ENCODE measurements at places on chromosomes 1 and 21.

DNA sequence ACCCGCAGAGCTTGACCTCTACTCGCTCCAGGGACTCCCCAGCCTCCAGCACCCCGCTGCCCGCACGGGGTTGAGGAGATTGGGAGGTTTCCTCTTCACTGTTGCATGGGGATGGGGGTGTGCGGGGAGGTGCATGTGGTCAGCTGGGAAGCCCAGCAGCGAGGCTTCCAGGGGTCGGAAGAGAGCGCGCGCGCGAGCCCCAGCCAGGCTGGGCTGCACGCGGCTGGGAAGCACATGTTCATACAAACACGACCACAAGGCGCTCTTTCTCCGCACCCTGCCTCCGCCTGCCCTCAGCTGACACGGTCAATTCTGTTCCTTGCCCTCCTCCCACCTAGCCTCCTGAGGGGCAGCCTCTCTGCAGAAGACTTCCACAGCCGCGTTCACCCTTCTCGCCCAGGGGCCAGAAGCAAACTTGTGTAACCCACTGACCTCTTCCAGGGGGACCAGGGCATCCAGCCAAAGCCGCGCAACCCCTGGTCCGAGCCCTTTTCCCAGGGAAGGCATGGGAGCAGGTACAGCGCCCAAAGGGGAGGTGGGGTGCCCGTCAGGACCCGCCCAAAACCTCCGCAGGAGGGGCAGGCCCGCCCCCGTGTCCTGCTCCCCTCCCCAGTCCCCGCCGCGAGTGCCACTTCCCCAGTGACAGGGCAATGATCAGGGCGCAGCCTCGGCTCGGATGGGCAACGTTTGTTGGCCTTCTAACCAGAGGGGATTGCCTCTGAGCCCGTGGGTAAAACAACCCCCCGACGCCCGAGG is 1.3 kb downstream of the COL24A1 start:
- no peak for DNase-seq

- DNase-seq, result no peak
Observed at GRCh38 chr1:48198970-48199369, 23.5 kb upstream of the SLC5A9 start.

- no peak for DNase-seq
Observed at GRCh38 chr1:9815150-9815549, 8.6 kb downstream of the CLSTN1 start.

DNA sequence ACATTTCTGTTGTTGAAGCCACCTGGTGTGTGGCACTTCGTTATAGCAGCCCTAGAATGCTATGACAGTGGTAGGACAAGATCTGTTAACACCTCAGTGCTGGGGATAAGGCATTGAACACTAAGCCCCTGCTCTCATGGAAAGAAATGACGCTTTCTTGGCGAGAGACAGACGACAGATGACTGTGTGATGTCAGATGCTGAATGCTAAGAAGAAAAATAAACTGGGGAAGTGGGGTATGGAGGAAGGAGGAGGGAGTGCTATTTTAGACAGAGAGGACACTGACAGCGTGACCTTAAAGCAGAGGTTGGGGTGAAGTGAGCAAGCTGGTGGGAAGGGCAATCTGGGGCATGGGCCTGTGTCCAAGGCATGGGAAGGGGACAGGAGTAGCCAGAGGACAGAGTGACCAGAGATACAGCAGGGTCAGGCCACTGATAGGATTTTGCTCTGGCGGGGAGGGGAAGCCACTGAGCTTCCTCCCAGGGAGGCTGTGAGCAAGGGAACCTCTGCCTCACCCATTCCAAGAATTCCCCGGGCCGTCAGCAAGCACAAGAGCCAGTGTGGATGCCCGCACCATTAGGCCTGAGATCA is 15.2 kb downstream of the DOP1B start:
- DNase-seq, result no peak

- no peak for DNase-seq
Observed at GRCh38 chr1:234999513-234999940, 129.1 kb downstream of the TOMM20 start.

DNA sequence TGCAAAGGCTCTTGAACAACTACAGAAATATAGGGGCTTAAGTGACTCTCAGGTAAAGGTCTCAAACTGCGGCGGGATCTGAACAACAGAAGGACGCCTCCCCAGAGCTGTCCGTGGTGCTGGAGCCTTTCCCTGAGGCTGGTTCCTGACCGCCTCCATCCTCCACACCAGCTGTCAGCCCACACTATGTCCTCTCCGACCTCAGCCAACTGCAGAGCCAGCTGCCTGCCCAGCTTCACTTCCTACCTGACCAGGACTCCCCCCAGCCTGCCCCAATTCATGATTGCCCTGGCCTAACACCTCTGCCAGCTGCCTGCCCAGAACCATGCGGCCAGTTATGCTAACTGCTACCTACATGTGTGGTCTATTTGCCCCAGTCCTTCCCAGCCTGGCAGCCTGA is 63.6 kb upstream of the ZC3H12A start:
- no peak for DNase-seq

GRCh38 chr1:19014765-19015164 is 58.3 kb upstream of the IFFO2 start:
- no peak for DNase-seq

GRCh38 chr1:110218137-110218536 is 8.0 kb downstream of the KCNC4 start:
- no peak for DNase-seq

DNA sequence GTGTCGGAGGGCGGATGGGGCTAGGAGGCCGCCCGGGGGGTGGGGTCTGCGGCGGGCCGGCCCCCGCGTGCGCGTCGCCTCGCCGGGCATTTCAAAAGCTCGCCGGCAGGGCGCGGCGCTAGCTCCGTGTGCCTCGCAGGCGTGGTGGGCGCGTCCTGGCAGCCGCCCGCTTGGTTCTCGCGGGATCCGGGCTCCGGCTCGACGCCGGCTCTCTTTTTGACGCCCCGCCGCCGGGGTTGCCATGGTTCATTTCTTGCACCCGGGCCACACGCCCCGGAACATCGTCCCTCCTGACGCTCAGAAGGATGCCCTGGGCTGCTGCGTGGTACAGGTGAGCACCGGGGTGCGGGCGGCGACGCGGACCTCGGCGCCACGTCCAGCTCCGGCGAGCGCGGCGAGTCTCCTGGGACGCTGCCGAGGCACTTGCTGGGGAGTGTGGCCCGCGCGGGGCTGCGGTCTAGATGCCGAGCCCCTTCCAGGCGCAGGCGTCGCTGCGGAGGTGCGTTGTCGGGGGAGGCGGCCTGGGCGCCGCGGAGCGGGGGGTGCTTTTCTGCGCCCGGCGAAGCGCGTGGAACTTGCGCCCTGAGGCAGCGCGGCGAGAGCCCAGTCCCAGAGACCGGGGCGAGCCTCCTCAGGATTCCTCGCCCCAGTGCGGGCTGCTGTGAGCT is at the start of gene ZYG11A:
TSS of gene ZYG11A (plus strand) at position 118 of the 668 bp plus-strand sequence. CDS start at position 242, 124 bp downstream.
- DNase-seq, result peak; percentile 31

GRCh38 chr1:204223129-204223860 is 9.5 kb upstream of the GOLT1A start:
- no peak for DNase-seq

GRCh38 chr1:39842836-39843235 is 40.5 kb downstream of the TRIT1 start:
- DNase-seq, result no peak

GRCh38 chr1:32924881-32925344 is 23.7 kb upstream of the TMEM54 start:
- no peak for DNase-seq

GRCh38 chr1:21871943-21872342 is 59.9 kb downstream of the LDLRAD2 start:
- no peak for DNase-seq

- DNase-seq, result no peak
Observed at GRCh38 chr1:6660415-6661049, 35.9 kb downstream of the THAP3 start.

DNA sequence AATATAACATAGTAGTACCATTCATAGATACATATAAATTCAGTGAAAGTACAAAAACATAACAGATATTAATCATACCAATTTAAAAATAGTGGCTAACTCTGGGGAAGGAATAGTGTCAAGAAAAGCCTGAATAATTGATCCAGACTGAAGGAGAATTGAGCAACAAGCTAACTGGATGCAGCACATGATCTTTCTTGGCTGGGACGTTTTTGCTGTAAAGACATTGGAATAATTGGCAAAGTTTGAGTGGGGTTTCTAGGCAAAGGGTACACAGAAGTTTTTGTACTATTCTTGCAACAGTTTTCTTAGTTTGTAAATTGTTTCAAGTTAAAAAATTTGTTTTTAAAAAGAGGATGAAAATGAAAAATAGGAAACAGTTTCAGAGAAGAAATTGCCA is 2.6 kb upstream of the SH3GLB1 start:
- DNase-seq, result no peak

GRCh38 chr1:225450491-225451191 is 22.8 kb upstream of the LBR start:
- no peak for DNase-seq

GRCh38 chr1:54228638-54229079 is 28.7 kb downstream of the MRPL37 start:
- no peak for DNase-seq

- DNase-seq, result no peak
Observed at GRCh38 chr1:98781906-98782305, 120.4 kb downstream of the SNX7 start.

GRCh38 chr1:23433122-23433521 is 8.6 kb upstream of the TCEA3 start:
- no peak for DNase-seq

DNA sequence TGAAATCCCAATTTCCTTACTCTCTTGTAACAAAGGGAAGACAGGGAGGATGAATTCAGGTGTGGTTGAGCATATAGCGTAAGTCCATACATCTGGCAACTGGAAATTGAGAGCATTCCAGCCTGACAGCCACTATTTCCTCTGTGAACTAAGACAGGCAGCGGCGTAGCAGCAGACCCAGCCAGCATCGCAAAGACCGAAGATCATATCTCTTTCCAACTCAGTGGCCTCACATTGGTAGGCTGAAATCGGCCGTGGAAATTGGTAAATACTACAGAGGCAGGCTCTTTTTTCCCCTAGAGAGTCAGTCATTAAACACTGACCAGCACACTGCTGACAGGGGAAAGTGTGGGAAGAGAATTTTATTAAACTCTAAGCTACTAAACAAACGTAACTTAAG is 43.4 kb downstream of the TARBP1 start:
- DNase-seq, result no peak

DNA sequence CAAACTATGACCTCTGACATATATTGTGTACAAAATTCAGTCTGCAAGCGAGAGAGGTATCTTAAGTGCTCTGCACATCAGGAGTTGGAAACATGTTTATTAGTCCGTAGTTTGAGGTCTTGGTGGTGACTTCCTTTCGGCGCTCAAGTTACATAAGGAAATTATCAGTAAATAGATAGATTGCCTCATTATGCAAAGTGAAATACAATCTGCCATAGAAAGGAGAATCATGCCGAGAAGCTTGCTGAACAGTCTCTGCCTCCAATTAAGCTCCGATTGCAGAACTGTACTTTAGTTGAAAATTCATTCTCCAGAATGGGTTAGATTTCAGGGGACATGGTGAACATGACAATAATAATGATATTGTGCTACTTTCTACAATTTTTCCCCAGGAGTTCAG is 271.8 kb downstream of the BRINP2 start:
- no peak for DNase-seq

DNA sequence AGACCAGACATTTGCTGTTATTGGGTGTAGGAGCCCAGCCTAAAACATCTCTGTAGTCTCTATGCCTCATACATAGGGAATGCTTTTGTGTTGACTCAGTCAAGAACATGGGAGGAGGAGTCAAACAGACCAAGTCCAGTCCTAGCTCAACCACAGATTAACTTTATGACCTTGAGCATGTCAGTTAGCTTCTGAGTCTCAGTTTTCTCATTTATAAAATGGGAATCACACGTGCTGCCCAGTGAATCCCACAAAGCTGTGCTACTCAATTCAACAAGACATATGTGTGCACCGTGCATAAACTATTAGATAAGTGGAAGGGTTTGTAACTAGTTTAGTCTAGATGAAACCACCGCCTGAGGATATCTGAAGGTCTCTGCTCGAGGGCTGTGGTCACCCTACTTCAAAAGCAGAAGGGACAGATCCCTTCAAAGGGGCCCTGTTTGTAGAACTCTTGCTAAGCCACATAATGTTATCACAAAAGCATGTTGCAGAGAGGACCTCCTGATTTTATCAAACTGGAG is 109.5 kb upstream of the NFIA start:
- no peak for DNase-seq

- no peak for DNase-seq
Observed at GRCh38 chr1:181442181-181442525, 41.2 kb upstream of the CACNA1E start.

DNA sequence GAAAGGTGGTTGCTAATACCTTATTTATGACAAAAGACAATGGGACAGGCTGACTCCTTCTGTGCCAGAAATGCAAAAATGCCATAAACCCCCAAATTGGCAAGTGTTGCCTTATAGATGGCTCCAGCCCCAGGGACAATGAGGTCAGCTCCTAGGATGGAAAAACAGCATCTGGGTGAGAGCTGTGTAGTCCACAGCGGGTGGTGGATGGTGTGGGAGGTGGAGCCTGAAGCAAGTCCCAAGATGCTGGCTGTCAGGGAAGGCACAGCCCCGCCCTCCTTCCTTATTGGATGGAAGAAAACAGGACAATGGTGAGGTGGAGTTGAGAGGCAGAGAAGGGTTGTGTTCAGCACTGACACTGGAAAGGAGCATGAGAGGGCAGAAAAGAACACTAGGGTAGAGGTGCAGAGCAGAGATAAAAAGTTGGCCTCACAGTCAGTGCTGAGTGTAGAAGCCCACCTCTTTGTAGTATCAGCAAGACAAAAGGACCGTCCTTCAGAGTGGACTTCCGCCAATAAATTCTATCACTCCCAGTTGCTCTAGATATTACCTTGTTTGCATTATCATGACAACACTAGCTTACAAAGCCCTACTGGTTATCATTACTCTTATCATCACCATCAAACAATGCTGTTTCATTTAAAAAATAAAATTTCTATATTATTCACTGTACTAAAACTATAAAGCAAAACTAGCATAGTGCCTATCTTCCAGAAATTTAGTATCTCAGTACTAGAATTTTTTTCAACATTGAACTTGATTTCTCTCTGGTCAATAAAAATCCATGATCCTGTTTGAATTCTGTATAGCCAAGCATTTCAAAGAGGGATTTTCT is 3.7 kb upstream of the SDE2 start:
- DNase-seq, result no peak

DNA sequence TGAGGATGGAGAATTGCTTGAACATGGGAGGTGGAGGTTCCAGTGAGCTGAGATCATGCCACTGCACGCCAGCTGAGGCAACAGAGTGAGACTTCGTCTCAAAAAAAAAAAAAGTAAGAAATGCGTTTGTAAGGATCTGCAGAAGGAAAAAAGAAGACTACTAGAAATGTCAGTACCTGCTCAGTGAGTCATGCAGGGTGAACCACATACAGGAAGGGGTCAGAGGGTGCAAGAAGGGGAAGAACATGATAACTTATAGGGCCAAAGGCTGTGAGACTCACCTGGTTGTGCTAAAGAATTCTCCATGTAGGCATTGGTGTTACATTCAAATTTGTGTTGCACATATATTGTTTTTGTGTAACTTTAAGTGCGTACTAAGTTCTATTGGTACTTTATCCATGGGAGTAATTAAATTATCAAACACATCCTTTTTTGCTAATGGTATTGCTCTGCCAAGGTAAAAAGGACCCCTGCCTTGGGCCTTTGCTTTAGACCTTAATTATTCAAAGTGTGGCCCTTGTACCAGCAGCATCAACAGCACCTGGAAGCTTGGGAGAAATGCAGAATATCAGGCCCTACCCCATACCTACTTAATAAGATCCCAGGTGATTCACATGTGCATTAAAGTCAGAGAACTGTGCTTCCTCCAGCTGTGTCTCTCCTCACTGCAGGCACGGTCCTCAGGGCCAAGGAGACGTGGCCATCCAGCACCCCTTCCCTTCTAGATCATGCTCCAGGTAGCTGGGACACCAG is 96.4 kb upstream of the PPP2R5A start:
- no peak for DNase-seq

Data from effector CD4-positive, alpha-beta T cell (primary cell).